Femur (tissue), 1 donor: ENCODE measurements at places on chromosomes 12 and 14.

GRCh38 chr12:112314981-112315380, 67.2 kb downstream of the HECTD4 start:
- DNase-seq, result no peak

DNA sequence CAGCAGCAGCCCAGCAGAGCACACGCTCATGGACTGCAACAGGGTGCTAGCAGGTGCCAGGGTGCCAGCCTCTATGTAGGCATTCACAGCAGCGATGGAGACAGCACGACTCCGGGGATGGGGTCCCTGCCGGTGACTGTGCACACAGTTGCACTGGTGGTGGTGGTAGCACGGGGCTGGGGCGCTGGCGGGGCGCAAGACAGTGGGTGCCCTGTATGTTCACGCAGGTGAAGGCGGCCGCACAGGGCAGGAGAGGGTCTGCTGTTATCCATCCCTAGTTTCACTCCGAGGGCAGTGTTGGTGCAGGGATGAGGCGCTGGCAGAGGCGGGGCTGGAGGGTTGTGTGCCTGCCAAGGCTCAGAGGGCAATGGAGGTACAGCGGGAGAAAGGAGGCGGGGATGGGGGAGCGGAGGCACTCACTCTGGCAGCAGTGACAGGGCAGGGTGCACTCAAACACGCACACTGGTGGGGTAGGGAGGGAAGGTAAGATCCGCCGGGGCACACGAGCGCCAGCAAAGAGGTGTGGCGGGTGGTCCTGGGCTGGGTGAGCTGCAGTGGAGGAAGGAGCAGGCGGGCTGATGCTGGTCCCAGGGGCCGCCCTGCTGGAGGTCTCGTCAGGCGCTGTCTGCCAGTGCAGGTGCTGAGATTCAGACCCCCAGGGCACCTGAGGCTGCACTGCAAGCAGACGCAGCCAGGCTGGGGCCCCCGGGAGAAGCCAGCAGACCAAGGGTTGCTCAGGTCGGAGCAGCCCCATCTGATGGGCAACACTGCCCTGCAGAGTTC, 76.7 kb downstream of the GALC start:
- DNase-seq, result no peak

DNA sequence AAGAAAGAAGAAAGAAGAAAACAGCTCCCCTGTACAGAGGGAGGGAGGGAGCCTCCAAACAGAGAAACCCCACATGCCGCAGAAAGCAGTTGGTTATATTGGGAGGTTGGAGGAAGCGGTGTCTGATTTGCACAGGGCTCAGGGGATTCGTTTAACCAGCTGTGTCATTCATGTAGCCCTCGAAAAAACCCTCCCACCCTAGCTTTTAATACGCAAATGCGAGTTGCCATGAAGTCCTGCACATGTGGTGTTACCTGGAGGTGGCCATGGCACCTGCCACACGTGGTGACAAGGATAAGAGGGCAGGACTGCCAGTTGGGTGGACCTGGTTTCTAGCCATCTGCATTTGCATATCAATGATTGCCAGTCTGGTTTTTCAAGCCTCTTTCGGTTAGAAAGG, 40.9 kb downstream of the TMEM30B start:
- no peak for DNase-seq

DNA sequence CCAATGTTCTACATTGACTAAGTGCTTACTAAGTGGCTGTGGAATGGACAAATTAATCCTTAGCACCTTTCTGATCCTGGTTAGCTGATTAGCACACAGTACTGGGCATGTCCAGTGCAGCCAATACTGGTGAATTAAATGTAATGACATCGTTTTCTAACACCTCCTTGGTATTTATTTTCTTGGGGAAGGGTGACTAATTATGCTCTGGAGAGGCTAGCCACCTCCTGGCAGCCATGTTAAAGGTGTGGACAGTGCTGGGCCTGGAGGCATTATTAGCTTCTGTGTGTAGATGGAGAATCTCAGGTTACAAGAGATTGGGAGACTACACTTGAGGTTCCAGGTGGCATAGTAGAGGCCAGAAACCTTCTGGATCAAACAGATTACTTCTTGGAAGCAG, 230.9 kb upstream of the DDHD1 start:
- no peak for DNase-seq

DNA sequence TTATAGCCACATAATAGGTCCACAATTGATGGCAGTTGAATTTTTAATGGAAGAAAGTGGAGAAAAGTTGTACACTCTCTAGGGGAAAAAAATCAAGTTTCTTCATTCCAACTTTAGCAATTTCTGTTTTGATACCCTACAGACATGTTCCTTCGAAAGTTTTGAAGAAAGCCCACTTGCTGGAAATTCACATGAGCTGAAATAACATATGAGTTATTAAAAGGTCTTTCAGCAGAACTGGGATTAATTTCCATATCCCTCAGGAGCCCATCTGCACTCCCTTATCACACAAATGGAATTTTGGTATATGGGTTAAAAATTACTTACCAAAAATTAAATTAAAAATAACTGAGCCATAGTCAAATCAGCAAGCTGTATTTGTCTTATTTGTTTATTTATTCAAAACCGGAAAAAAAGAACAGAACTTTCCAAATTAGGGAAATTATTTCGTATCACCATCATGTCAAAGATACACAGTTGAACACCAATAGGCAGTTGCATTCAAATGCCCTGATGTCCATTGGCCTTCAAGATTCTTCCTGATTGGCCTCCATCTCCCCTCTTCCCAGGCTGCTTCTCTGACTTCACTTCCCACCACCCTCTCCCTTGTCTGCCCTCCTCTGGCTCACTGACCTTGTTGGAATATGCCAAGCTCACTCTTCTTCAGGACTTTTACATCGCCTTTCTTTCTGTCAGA, 445.5 kb downstream of the EGLN3 start:
- DNase-seq, result no peak

DNA sequence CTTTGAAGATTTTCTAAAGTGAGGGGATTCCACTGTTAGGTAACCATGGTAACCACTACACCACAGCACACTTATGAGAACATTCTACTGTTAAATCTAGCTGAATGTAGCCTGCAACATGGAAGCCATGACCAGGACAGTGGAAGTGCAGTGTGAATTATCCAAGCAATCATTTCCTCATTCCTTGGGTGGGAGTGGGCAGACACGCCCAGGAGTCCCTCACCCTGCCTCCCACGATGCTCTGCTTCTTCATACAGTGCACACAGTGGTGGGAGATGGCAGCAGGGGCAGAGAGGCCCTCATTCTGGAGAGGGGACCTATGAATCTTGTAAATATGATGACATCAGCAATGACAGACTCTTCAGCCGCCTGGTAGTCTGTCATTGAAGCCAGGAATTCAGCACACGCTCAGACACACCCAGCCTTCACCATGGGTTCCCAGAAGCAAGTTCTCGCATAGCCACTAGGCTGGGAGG, 70.1 kb upstream of the HOXC13 start:
- DNase-seq, result no peak

DNA sequence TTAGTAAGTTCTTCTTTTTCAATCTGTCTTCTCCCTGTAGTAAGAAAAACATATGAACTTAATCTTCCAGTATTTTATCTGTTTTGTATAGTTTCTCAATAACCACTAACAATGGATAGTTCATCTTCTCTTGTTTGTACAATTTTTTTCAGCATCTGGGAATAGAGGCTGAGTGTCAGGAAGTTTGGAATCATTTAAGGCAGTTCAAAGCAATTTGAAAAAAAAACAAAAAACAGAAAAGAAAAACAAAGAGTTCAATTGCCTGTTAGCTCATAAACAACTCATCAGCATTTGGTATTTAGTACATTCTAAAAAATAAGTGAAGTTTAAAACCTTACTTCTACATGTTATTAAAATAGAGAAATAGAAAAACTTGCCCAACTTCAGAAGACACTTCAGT, 116.8 kb downstream of the PLCZ1 start:
- no peak for DNase-seq

DNA sequence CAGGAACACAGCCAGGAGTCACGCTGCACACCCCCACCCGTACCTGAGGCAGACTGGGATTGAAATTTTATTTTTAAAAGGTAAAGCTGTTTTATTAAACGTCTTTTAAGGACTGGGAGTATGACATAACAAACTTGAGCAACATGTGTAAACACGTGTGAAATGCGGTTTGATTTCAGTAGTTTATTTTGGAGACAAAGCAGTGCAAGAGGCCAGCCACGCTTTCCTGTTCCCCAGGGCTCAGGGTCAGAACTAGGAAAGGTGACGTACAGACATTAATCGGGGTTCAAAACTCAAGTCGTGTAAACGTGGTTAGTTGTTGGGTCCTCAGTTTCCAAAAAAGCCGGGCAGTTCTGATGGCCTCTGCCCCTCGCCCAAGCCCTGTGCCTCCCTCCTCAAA, 16.7 kb downstream of the CHGA start:
- no peak for DNase-seq

DNA sequence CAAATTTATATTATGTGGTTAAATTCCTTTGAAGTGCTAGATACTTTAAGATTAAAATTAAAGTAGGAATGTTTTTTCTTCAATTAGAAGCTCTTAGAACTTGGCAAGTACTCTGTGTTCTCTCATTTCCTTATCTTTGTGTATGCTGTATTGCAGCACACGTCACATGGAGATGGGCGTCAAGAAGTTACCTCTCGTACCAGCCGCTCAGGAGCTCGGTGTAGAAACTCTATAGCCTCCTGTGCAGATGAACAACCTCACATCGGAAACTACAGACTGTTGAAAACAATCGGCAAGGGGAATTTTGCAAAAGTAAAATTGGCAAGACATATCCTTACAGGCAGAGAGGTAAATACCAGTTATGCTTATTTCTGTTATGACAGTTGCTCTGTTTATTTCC, 19.7 kb downstream of the MARK3 start:
- no peak for DNase-seq

DNA sequence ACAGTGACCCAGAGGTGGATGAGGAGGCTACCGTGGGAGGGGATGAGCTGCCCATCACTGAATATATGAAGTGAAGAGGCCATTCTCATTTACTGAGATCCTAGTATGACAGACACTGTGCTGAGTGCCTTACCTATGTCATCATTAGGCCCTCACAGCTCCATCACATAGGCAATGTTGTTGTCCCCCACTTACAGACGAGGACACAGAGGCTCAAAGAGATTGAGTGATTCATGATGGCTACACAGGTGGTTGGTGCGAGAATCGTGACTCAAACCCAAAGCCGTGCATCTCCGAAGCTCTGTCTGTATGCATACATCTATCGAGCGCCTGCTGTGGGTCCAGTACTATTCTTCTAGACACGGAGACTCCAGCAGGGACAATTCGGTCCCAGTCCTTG, 5.9 kb upstream of the CCDC197 start:
- DNase-seq, result no peak

DNA sequence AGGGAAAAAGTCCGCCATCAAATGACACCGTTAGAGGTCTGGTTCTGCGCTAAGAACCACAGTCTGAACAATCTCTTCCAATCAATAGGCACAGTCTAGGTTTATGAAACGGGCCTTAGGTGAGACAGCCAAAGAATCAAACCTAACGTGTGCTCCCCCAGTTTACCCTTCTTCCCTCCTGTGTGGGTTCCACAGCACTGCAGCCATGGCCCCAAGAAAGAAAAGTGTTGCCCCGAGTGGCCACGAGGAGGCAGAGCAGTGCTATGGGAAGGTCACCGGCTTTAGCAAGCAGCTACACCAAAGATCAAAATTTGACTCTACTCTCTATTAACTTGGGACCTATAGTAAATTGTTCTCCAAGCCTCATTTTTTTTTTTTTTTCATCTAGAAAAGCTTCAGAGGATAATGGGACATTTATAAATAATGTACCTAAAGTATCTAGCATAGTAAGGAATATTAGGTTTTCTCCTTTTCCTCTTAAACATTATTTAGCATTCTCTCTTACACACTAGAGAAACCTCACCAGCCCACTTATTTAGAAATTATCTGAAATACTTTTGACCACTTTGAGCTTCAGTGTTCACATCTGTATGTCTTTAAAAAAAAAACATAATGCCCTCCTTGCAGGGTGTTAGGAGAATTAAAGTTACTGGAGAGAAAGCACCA, 70.2 kb upstream of the GPHB5 start:
- peak; percentile 71 for DNase-seq

DNA sequence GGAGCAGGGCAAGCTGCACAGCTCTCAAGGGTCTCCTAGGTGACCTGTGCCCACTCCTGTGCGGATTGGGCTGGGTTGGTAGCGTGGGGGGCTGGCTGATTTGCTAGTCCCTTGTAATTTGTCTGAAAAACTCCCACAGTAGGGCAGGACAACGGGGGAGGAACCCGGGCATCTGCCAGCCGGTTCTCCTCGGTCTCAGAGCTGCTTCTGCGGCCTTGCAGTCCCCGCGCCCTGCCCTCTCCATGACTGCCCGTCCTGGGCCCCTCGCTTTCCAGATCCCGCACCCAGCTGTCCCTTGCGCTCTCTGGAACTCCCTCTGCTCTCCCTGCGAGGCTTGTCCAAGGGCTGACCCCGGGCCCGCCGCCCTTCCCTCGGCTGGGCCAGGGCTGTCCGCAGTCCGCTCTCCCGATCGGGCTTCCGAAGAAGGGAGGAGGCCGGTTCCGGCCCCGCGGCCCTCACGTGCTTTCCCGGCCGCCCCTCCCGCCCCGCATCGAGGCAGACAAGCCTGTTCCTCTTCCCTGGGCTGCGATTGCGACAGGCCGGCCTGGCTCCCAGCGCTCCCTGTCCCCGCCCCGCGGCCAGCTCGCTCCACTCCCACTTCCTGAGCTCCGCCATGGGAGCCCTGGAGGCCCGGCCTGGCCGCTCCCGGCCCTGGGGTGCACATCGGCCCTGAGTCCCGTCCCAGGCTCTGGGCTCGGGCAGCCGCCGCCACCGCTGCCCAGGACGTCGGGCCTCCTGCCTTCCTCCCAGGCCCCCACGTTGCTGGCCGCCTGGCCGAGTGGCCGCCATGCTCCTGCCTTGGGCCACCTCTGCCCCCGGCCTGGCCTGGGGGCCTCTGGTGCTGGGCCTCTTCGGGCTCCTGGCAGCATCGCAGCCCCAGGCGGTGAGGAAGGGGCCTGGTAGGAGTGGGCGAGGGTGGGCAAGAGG, at the start of gene LTBR:
Gene LTBR (plus strand): TSS at position 591 of the 927 bp plus-strand sequence. CDS start 197 bp downstream, at position 788.
- DNase-seq, result peak; percentile 95

DNA sequence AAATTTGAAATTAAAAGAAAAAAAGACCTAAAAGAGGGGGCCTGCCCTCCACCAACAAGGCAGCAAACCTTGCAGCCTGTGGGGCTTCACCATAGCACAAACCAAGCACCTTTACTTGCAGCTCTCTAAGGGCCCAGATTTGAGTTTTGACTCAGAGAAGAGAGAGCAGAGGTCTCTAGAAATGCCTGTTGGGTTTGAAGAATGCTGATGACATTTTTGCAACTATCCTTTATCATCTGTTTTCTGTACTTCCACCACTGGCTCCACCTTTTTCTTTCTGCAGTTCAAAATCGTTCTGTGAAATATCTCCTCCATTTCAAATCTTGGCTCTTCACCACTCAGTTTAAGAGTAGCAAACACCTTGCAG, 83.8 kb upstream of the HMGA2 start:
- DNase-seq, result no peak

DNA sequence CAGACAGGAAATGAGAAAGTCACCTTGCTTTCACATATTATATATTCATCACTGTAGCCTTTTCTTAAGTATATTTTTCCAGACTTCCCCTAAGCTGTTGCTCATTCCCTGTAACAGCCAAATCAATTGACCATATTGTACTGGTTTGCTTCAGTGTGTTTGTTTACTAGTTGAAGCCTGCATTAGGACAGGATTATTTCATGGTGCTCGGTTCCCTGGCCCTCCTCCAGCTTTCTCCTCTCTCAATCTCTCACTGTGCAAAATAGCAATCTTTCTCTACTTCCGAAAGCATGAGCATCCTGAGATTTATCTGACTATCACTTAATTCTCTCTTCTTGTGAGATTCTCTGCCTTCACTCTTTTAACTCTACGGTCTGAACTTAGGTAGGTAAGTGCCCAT, 2.4 kb downstream of the SLC35F4 start:
- DNase-seq, result no peak
